ENCODE measurements at places on chromosomes 11 and 22. TPM values are rescaled to one million over a fixed set of nuclear protein-coding genes. Genes with fewer than 3 reads are reported as not detected.

DNA sequence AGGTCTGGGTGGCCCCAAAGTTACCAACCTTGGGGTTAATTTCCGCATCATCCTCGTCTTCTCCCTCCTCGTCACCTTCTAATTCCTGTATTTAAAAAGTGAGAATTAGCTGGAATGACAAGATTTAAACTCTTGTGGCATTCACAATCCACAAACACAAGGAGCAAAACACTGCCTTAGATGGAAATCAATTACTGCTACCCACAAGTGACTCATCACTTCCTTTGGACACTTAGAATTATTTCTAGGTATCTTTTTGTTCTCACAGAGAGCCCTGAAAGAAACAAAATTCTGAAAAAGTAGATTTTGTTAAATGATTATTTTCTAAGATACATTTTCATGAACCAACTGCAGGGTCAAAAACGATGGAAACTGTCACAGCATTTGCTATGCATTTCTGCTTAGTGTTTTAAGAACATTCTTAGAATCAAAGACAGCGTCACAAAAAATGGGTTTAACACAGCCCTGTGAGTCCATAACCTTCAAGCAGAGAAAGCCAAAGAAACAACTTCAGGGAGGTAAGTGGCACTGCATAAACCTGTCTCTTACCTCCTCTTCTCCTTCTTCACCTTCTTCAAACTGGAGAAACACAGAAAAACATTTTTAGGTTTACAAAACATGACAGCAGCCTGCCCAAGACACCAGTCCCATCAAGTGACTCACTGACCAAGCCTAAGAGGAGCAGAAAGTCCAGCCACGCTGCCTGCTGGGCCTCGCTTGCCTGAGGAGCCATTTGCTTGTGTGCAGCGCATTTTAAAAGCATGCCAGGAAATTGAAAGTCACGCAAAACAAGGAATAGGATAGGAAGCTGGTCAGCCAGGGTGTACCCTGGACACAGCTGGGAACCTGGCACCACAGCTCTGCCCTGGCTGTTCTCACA lies 22.3 kb upstream of the PHLDA2 start:
- DNase-seq: no peak

- no peak for DNase-seq
Measured at GRCh38 chr11:122172352-122173073, 56.5 kb upstream of the BLID start.

DNA sequence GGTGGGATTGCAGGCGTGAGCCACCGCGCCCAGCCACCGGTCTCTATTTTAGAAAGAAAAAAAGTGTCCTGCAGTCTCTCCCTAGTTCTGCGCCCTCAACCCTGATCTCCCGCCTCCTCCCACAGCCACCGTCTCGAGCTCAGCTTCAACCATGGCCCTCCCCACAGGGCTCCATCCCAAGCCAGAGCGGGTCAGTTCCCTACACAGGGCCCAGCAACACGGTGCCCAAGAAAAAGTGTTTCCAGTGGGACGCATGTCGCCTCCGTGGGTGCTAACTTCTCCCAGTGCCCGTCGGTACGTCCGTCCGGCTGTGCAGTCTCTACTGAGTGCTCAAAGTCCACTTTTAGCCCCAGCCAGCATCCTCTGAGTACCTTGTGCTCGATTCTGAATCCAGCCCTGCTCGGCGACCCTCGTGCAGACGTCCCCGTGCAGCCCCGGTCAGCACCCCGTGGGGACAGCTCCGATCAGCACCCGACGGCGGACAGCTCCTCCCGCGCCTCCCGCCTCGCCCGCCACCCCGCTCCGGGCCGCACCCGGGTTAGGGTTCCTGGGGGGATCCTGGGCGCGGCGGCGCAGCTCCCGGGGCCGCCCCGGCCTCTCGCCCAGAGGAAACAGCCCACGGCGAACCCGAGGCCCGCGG lies 657 bp upstream of the MAPK8IP2 start:
- no peak for DNase-seq

DNA sequence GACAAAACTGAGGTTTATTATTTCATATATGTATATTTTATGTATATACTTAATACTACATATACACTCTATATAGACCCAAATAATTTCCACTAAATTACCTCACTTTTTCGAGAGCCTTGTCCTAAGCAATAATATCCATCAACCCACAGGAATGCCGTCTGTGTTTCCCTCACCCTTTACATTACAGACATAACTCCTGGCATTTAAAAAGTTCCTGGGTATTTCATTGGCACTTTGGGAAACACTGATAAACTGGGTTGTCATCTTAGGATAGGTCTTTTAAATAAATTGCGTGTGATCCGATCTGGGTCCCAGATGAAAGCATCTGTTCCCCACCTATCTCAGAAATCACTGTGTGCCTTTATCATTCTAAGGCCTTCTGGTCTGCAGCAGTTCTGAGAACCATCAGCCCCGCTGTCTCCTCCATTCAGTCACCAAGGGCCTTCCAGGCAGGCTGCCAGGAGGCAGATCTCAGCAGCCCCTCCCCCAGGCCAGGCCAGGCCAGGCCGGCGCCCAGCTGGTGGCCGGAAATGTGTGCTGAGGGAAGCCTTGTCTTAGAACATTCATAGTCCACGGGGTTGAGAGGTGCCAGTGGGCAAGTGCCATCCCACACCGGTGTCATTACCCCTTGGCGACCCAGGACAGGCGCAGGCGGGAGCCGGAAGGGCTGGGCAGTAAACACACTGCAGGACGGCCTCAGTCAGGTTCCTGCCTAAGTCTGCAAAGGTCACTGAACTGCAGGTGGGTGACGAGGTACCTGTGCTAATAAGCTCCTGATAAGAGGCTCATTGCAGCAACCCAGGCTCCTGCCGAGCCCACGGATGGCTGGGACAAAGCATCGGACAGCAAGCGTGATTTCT lies 3.3 kb downstream of the FGF19 start:
- no peak for DNase-seq

The B3GAT1 gene
- total RNA-seq: 0.35 TPM

The VPS51 gene
- 280 TPM for total RNA-seq

The POU2AF2 gene
- 4.4 TPM for total RNA-seq

The MUC5AC gene
- total RNA-seq: not detected

Measured in Peyer's patch (tissue), 4 donors.